ENCODE measurements at places on chromosomes 1 and 21. TPM values are rescaled to one million over a fixed set of nuclear protein-coding genes. Genes with fewer than 3 reads are reported as not detected.

DNA sequence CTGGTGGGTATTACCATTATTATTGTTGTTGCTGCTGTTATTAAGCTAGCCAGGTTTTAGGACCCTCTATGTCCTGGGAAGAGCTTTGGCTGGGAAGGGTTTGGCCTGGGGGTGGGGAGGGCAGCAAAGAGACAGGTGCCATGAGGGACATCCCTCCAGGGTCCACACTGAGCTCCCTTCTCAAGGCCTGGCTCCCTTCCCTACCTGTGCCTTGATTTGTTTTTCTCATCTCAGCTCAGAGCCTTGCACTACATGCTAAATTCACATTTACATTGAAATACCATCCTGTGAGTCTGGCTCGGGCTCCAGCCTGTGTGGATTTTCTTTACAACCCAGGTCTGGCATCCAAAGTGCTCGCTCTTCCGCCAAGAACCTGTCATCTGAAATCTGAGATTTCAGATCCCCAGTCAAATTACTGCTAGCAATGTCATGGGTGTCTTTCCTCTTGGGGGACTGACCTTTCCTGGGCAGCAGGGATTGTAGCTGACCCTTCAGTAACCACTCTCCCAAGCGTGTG is 536.3 kb downstream of the PTPRU start:
- DNase-seq: no peak

GRCh38 chr1:42915456-42915855 is 43.2 kb downstream of the SLC2A1 start:
- DNase-seq: no peak

DNA sequence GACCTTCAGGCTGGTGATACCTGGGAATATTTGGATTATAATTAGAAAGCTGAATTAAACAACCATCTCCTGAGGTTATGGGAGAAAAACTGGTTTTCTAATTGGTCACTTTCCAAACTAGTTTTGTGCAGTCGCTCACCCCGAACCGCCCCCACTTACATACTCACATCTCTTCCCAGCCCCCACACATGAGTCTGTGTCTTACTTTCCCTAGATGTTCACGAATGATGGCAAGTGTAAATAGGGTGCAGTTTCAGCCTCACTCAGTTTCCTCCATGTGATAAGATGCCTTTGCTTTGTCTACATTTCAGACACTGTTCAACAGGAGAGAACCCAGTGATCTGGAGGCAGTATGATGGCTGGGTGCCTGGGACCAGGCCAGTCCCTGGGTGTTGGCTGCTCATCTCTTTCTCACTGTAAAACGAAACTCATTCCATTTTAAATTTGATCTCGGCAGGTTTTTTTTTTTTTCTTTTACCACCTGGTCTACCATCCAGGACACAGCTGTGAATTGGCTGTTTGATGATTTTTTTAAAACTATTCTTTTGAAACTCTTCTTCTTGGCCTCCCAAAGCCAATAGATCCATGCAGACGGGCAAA is 164.3 kb upstream of the RAB4A start:
- no peak for DNase-seq

DNA sequence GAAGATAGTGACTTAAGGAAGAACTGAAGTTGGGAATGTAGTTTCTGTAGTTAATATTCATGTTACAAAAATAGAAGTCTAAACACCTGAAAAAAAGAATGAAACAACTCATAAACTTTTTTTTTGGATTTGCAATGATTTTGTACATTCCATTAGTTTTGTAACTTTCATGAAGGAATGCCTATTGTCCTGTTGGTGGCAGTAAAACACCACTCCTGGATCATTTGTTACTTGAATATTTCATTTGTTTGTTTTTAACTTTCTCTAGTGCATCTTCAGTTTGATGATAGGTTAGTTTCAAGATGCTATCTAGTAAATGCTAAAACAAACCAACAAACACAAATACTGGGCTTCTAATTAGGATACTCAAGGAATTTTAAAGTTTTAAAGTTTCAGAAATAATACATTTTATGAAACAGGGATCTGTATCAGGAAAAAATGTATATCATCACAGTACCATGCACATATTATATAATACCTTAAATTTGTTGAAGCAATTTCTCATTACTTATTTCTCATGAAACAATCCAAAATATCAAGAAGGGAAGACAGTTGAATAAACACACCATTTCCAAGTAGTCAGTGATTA is 229.7 kb upstream of the CACYBP start:
- DNase-seq: peak; percentile 66

Gene ATP6V0B
- 110 TPM for total RNA-seq

- no peak for DNase-seq
Observed at GRCh38 chr1:24089027-24089742, 22.8 kb downstream of the MYOM3 start.

DNA sequence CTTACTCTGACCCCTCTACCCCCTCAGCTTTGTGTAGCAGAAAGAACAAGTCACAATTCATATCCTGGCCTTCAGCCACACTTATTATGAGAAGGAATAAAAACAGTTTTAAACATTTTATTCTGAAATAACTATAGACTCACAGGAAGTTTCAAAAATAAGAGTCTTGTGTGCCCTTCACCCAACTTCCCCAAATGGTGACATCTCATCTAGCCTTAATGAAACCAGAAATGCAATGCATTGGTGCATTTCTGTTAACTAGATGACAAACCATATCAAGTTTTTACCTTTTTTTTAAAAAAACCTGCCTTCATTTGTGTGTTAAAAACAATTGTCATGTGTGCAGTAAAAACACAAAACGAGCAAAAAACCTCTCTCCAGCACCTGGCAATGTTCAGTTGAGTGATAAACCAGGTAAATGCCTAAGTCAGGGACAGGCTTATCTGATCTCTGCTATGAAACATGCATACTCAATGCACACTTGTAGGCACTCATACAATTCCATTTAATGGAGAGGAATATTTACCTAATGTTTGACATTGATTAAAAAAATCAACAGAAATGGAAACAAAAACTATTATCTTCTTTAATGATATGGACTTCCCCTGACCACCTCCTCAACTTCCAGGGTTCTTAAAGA is 51.5 kb downstream of the SH3BGR start:
- no peak for DNase-seq

Gene CNTN2
- not detected for total RNA-seq

Gene CD52
- 1.2 TPM for total RNA-seq

- no peak for DNase-seq
Observed at GRCh38 chr1:5312862-5313261, 658.5 kb downstream of the AJAP1 start.

Gene LRRC3
- total RNA-seq: 0.35 TPM

GRCh38 chr1:41726899-41727748 is 191.6 kb downstream of the HIVEP3 start:
- DNase-seq: no peak

Gene INAVA
- 49.8 TPM for total RNA-seq

GRCh38 chr21:26227130-26227529 is 56.6 kb upstream of the APP start:
- no peak for DNase-seq

DNA sequence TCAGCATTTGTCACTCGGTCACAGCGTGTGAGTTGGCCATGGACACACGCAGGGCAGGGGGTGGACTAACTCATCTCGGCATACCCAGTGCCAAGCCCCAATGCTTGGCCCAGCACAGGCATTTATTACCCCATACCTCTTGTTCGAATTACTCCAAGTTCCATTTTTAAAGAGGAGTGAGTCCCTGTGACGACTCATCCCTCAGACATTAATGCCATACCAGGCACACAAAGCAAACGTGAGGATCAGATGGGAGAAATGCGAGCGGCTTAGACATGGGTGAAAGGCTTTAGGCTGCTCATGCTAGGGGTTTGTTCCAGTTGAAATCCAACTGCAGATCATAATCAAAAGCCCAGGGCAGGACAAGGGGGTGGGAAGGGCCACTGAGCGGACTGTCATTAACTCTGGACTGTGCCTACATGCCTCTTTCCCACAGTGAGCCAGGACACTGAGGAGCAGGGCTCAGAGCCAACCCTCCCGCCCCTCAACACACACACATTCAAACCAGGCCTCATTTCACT is 118.5 kb upstream of the NGF start:
- DNase-seq: peak; percentile 41

GRCh38 chr1:65222340-65222940 is 74.4 kb downstream of the AK4 start:
- no peak for DNase-seq

GRCh38 chr1:20168564-20169491 is 17.1 kb upstream of the UBXN10 start:
- DNase-seq: no peak

GRCh38 chr1:236458996-236459395 is 64.8 kb upstream of the LGALS8 start:
- no peak for DNase-seq

Gene ITGB2
- 6.0 TPM for total RNA-seq

Gene SPRR2B
- total RNA-seq: not detected

DNA sequence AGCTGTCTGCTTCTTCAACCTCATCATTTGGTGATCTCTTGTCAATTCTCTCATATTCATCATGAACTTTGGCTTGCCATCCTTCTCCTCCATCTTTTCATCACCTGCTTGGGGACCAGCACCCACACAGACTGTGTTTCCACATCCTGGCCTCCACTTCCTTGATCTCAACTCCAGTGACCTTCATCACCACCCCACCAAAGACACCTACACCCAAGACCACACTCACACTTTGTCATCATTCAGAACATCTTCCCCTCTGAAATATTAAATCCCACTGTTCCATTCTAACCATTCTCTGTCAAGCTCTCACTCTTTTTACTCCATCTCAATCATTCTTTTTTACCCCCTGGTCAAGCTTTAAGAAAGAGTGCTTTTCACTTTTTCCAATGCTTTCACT is 115.5 kb upstream of the VAV3 start:
- no peak for DNase-seq

GRCh38 chr1:173758980-173759379 is 44.2 kb downstream of the KLHL20 start:
- no peak for DNase-seq

Data from PC-9 (cell line).